Neuronal stem cell (in vitro differentiated cells): ENCODE measurements at places on chromosomes 12 and 14.

- no peak for DNase-seq
Measured at GRCh38 chr14:102295270-102295669, 9.7 kb downstream of the MOK start.

GRCh38 chr14:36176524-36176923 is at the start of gene PTCSC3:
Gene PTCSC3 (minus strand): TSS chr14:36176722.
- DNase-seq, result no peak

- no peak for DNase-seq
Measured at GRCh38 chr12:64273527-64274403, 51.7 kb upstream of the KICS2 start.

- no peak for DNase-seq
Measured at GRCh38 chr12:28933176-28933575, 215.9 kb upstream of the FAR2 start.

DNA sequence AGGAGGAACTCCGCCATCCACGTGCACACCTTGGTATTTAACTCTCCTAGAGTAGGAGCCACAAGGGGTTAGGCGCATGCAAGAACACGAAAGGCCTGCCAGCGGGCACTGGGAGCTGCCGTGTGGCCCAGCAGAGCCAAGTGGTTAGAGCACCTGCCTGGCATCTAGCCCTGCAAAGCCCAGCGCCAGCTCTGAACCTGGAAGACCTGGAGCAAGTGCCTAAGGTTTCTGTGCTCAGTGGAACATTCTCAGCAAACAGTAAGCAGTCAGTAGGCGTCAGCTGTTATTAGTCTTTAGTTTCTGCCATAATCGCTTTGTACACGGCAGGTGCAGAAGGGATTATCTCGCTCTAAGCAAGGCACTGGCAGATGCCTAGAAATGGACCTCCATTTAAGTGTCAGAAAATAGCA is 55.4 kb downstream of the SETD3 start:
- no peak for DNase-seq
